Stimulated activated effector memory CD8-positive, alpha-beta T cell treated with anti-CD3 and anti-CD28 coated beads, Interleukin-12 subunit alpha, Interleukin-12 subunit beta, amount 100 ng/mL, for 72 hours (primary cell): ENCODE measurements at places on chromosomes 16 and 17.

GRCh38 chr17:36576793-36577192, 14.9 kb upstream of the DHRS11 start:
- no peak for DNase-seq

DNA sequence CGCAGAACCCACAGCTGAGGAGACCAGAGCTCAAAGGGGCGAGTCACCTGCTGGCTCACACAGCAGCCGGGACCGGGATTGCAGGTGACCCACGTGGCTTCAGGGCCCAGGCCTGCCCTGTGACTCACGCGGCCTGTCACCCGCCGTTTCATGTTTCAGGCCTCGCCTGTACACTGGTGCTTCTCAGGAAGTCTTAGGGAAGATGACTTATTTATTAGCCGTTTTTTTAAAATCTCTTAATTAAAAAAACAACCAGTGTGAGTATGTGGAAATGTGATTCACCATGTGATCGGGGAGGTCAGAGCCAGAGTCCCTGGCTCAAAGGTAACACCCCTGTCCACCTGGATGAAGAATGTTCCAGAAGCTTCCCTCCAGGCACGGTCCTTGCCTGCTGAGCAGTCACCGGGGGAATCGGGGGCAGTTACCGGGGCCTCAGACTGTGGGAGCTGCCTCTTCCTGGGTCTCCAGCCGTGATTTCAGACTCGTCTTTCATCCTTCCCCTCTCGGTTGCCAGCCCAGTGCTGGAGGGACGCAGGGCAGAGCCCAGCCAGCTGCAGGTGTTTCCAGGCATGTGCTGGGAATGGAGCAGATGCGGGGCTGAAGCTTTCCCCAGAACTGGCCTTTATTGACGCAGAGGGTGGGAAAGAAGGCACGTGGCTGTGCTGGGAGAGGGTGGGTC, 49.3 kb downstream of the CMIP start:
- no peak for DNase-seq

DNA sequence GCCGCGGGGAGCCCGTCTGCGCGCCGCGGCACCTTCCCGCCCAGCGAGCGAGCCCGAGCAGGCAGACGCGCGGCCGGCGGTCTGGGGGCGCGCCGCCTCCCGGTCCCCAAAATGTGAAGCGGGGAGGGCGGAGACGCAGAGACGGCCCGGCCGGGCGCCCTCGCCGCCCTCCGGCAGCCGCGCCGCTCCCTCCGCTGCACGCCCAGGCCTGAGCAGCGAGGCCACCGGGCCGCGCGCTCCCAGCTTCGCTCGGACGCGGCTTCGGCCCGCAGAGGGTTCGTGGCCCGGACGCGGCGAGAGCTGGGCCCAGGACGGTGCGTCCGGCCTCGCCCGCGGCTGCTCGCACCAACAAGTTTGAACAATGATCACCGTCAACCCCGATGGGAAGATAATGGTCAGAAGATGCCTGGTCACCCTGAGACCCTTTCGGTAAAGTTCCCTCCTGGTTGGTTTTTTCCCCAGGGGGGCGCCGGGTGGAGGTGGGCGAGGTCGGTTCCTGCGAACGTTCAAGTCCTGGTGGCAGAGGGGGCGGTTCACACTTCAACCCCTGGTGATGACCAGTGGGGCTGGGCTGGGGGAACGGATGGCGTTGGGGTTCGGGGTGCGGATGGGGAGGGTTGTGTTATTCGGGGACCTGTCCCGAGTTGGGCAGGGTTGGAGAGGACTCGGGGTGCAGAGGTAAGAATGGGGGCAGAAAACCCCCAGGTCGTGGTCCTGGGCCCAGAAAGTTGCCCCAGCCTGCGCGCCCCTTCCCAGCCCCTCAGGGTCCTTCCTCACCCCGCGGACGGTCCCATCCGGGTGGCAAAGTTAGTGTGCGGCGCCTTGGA, 678 bp downstream of the MGAT5B start:
- no peak for DNase-seq

DNA sequence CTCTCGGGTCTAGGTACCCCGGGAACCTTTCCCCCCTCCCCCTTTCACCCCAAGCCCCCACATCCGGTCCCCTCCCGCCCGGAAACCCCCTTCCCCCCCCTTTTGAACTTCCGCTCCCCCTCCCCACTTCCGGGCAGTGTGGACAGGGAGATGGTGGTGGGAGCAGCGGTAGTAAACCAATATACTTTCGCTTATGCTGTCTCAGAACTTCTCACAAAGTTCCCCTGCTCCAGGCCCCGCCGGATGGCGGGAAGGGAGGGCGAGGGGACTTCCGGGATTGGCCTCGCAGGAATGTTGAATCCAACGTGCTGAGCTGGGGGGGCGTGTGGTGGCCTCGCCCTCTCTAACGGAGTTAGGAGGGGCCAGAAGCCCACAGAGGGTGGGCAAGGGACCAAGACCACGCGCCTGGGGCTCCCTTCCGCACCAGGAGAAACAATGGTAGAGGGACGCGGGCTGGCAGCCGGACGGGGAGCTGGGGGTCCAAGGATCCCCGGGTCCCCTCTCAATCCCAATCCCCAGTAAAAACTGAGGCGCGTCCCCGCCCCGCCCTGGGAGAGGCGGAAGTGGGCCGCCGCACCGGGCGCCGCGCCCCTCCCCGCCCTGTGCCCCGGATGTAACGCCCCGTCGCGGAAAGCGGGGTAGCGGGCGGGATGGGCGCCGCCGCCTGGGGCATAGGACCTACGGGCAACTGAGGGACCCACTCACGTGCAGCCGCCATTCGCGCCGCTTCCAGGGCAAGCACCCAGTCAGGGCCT, 742 bp downstream of the PFN1 start:
- DNase-seq, result peak; percentile 55

GRCh38 chr16:67299269-67299668, 19.9 kb downstream of the PLEKHG4 start:
- DNase-seq, result no peak

GRCh38 chr16:23317266-23317661, 15.2 kb downstream of the SCNN1B start:
- no peak for DNase-seq

DNA sequence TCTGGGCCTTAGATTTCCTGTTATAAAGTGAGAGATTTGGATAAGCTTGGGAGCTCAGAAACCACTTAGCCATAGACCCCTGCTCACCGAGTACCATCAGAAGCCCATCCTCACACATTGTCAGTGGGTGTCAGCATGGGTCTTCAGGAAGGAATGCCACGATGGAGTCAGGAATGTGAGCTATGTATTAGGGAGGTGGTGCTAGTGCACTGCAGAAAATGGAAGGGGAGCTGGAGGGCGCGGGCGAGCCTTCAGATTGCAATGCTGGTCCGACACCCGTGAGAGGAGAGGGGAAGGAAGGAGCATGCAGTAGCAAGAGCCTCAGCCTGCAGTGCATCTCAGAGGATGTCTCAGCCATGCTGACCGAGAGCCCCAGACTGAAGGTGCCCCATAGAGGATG, 294.5 kb downstream of the FOXL1 start:
- DNase-seq, result no peak

DNA sequence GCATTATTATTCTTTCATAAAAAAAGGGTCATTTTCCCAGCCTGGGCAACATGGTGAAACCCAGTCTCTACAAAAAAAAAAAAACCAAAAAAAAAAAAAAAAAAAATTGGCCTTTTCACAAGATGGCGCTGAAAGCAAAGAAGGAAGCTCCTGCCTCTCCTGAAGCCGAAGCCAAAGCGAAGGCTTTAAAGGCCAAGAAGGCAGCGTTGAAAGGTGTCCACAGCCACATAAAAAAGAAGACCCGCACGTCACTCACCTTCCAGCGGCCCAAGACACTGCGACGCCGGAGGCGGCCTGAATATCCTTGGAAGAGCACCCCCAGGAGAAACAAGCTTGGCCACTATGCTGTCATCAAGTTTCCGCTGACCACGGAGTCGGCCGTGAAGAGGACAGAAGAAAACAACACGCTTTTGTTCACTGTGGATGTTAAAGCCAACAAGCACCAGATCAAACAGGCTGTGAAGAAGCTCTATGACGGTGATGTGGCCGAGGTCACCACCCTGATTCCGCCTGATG, 4.9 kb upstream of the PGAP6 start:
- DNase-seq, result no peak

- DNase-seq, result no peak
These were observed 201.5 kb upstream of the CPHXL start for GRCh38 chr16:75927810-75928209.

GRCh38 chr16:80554033-80554432, 13.2 kb downstream of the DYNLRB2 start:
- DNase-seq, result no peak

- DNase-seq, result no peak
These were observed 26.3 kb downstream of the SMTNL2 start for GRCh38 chr17:4610656-4611055.

DNA sequence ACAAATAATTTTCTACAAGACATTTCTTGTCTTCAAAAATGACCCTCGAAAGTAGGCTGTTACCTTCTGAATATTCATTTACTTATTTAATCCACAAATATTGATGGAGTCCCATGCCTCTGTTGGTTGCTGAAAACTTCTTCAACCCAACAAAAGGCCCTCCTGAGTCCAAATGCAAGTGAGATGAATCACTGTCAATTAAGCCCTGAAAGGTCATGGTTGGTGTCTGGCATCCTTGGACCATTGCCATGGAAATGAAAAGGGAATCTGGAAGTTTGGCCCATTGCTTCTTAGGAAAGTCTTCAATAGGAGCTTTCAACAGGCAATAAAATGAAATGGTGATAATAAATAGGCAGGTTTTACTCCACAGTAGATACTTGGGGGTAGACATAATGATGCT, 364.7 kb upstream of the DYNLRB2 start:
- no peak for DNase-seq

- no peak for DNase-seq
These were observed 177.8 kb upstream of the GSE1 start for GRCh38 chr16:85435286-85435685.

DNA sequence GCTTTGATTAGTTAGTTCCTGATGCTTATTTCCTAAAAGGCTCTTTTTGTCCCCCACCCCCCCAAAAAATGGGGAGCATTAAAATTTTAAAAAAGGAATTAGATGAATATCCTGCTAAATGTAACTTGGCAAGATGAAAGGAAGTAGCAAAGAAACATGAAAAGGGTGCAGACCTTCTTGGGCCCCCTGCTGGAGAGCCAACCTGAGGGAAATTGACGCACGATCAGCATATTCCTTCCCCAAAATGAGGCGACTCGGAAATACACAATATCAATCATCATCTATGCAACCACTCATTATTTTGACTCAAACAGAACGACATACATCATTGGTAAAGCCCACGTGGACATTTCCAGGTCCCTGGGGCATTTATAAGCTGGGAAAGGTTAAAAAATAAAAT, 59.7 kb downstream of the GRIN2A start:
- no peak for DNase-seq

GRCh38 chr16:26175944-26176343, 484.2 kb downstream of the HS3ST4 start:
- DNase-seq, result no peak

- peak; percentile 72 for DNase-seq
These were observed 29.5 kb downstream of the SBK1 start for GRCh38 chr16:28321700-28322411.

GRCh38 chr16:845351-845745, 44.8 kb upstream of the GNG13 start:
- DNase-seq, result no peak

DNA sequence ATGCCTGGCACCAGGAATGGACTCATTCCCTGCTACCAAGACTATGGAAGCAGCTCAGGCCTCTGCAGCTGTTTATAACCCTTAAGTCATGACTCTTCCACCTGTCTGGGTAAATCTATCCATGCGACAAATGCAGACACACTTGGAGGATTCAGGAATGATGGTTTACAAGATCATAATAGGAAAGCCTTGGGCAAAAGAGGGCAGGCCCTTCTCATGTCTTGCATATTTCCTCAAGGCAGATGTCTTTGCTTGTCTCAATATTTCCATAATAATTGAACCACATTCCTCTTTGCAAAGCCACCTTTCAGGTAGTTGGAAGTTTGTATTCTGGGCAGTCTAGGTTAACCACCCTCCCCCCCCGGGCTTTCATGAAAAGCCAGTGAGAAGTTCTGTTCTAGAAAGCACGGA, 884 bp upstream of the JPT1 start:
- DNase-seq, result no peak

DNA sequence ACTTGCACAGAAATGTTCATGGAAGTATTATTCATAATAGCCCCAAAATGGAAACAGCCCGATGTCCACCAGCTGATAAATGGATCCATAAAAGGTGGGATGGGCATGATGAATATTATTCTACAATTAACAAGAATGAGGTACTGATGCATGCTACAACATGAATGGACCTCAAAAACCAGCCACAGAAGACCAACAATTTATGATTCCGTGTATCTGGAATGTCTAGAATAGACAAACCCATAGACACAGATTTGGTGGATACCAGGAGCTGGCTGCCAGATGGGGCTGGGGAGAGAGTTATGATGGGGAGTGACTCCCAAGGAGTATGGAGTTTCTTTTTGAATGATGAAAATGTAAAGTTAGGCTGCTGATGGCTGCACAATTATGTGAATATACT, 10.8 kb upstream of the NAGLU start:
- DNase-seq, result no peak

DNA sequence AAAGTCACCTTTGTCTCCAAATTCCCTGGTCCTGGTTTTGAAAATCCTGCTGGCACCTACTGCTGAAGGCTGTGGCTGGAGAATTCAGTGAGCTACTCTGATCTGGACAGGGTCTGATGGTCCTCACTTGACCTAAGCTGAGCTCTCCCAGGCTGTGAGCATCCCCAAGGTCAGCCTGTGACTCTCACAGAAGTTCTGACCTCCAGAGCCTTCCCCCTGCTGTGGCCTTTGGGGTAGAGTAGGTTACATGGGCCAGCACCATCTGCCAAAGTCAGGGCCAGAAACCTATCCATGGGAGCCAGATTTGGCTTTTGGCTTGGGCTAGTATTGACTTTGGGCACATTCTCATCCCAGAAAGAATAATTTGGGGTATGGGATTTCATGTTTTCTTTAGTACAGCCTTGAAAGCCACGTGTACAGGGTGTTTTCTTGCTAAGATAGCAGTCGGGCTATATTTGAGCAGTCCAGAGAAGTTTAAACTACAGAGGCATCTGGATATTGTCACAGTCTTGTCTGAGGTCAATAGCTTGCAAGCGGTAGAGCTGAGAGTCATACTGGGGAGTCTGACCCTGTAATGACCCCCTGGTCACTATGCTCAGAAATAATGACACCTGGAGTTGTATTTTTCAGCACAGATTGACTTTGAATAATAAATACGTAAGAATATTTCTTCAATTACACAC, 6.2 kb upstream of the AGRP start:
- DNase-seq, result no peak

DNA sequence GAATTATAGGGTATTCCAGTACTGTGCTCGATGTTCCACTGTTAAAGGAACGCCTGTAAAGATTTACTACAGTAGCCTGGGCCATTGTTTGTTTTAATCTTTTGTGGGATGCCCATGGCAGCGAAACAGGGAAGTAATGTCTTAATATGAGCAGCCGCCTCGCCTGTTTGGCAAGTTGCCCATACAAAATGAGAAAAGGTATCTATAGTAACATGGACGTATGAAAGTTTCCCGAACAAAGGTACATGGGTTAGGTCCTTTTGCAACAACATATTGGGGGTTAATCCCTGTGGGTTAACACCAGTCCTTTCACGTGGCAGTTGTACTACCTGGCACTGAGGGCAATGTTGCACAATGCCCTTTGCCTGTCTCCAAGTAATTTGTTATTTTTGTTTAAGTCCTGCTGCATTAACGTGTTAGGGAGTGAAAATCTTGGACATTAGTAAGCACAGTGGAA, 21.1 kb upstream of the TMC5 start:
- no peak for DNase-seq

GRCh38 chr16:55264949-55265348, 59.1 kb upstream of the IRX6 start:
- no peak for DNase-seq

GRCh38 chr17:51245535-51245934, 14.3 kb downstream of the MBTD1 start:
- DNase-seq, result no peak

- DNase-seq, result no peak
These were observed 3.9 kb downstream of the DPEP2 start for GRCh38 chr16:67995423-67995822.

- DNase-seq, result no peak
These were observed 43.8 kb downstream of the ELAC2 start for GRCh38 chr17:12974005-12974531.
